ENCODE measurements at places on chromosomes 7 and 10.
A peak's percentile ranks its signal among the peaks of the same experiment; 100 is the strongest.

DNA sequence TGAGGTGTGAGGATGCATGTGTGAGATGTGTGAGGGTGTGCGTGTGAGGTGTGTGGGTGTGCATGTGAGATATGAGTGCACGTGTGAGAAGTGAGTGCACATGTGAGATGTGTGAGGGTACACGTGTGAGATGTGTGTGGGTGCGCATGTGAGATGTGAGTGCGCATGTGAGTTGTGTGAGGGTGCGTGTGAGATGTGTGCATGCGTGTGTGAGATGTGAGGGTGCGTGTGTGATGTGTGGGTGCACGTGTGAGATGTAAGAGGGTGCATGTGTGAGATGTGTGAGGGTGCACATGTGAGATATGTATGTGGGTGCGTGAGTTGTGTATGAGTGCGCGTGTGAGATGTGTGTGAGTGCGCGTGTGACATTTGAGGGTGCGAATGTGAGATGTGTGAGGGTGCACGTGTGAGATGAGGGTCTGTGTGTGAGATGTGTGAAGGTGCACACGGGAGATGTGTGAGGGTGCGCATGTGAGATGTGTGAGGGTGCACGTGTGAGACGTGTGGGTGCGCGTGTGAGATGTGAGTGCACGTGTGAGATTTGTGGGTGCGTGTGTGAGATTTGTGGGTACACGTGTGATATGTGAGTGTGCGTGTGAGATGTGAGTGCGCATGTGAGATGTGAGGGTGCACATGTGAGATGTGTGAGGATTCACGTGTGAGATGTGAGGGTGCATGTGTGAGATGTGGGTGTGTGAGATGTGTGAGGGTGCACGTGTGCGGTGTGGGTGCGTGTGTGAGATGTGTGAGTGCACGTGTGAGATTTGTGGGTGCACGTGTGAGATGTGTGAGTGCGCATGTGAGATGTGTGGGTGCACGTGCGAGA lies 30.5 kb downstream of the PPIF start:
- DNase-seq: no peak

DNA sequence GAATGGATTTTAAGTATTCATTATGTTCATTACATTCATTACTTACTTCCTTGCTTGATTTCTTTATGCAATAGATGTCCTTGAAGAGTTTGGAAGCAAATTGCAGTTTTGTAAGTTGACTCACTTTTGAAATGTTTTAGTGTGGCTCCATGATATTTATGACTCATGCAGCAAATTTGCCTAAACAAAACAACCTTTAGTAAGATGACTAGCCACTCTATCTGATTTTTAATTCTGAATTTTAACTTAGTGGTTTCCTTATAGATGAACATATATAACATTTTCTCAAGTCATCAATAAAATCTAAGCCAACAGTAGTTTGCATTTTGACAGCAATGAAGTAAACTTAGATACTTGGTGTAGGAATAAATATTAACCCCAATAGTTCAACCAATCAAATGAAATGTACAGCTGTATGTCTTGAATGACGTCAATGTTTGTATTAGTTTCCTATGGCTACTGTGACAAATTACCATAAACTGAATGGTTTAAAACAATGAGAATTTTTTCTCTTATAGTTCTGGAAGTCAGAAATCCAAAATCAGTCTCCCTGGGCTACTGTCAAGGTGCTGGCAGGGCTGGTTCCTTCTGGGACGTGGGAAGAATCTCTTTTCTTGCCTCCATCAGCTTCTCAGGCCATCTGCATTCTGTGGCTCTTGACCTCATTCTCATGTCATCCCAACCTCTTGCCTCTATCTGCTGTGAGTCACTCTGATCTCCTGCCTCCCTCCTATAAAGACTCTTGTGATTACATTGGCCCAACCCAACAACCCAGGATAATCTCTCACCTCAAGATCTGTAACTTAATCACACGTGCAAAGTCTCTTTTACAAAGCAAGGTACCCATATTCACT lies 73.4 kb downstream of the AHR start:
- DNase-seq: no peak

DNA sequence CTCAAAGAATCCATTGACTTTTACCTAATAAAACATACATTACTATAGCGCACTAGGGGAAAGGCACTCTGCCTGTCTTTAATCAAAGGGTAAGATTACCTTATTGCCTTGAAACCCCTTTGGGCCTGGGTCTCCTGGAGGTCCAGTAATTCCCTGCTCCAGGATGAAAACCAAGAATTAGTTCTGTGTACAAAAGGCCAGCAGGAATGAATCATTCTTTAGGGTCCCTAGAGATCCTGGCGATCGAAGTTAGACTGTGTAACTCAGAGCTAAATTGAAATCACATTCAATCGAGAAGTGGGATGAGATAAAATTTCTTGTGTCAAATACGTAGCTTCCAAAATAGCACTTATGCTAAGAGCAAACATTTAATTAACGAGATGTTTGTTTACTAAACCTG lies 29.8 kb downstream of the COL28A1 start:
- DNase-seq: no peak

DNA sequence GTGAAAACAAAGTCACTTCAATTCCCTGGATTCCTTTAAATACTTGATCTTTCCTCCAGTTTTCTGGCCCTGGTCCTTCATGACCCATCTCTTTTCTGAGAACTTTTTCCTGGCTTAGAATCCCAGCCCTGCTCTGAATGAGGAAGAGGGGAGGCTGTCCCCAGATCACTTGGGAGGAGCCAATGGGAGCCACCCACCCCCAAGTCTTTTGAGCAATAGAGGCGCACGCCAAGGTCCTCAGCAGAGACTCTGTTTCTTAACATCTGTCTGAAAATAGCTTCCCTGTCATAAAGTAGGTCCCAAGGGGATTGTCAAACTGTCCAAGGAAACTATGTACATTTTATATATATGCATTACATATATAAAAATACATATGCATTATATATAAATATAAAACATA lies 126.8 kb downstream of the ADRA2A start:
- DNase-seq: no peak

DNA sequence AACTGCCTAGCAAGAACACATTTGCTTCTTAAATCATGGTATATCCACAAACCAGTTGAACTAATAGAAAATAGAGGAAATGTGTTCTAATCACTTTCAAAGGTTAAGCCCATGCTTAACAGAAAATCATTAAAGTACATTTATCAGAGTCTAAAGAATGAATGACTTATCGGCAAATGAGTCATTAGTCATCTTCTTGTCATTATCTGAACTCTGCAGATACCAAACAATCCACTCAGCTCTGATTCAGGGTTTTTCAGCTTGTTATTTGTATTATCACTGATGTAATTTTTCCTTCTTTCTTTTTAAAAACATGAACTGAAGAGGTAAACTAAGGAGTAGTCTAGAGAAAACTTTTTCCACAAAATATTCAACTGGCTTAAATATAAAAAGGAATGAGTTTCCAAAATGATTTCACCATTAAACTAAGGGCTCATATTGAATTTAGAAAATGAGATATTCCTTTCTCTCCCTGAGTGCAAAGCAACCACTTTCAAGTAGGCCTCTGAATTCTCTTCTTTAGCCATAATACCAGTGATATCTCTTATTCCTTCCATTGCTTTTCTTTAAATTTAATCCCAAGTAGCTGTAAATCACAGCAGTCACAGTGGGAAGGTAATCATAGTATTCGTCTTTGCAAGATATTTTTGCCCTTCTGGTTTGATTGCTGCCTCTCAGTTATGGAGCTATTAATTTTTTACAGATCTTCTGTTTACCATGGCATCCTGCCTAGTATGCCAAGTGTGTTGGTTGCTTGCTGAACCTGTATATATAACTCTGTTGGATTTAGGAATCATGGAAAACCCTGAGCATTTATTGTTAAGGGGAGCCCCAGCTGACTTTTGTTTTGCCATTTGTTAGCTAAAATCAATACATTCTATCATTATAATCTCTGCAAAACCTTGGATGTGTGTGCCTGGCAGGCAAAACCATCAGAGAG lies 125.1 kb downstream of the THSD7A start:
- DNase-seq: no peak

GRCh38 chr10:130246113-130246512 lies 109.9 kb downstream of the GLRX3 start:
- DNase-seq: no peak

DNA sequence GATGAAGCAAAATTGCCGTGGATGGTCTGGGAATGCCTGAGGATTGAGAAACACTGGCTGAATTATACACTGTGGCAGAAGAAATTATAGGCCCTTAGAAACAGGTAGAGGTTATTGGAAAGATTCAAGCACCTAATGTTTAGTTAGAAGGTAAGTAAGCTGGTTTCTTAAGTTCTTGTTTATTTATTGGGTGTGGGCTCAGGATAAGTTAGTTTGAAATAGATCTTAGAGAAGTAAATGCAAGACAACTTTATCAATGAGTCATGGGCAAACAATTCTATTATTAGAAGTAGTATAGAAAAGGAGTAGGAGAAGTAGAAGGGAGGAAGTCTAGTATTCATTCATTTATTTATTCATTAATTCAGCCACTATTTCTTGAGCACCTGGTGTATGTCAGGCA lies 96.5 kb downstream of the KAT6B start:
- no peak for DNase-seq

GRCh38 chr10:24579906-24580305 lies 143.8 kb downstream of the ARHGAP21 start:
- DNase-seq: no peak

GRCh38 chr7:23410446-23411183 lies 59.7 kb downstream of the IGF2BP3 start:
- DNase-seq: no peak

GRCh38 chr10:24645784-24646183 lies 77.9 kb downstream of the ARHGAP21 start:
- no peak for DNase-seq

DNA sequence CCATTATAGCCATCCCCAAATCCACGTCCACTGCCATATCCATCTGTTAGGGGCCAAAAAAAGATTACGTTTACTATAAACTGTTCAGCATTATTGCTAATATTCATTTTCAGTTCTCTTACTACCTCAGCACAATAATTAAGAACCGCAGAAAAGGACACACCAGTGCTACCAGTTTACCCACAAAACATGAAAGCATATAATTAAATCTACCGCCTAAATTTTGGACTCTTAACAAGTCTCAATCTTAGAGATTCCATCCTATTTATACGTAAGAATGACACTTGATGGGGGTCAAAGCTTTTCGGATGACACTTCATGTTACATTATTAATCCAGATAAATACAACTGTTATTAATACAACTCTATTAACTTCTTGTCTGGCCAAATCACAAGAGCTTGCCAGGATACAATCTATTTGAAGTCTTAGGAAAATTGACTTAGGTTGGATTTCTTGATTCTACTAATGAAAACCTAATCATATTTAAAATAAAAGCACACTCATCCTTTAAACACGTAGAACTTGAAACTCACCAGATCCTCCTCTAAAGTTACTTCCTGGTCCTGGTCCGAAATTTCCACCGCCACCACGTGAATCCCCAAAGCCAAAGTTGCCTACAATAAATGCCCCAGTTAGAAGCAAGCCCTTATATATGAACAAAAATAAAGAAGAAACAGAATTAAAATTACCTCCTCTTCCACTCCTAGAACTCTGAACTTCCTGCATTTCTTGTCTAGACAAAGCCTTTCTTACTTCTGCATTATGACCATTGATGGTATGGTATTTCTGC lies 4.5 kb downstream of the HNRNPA2B1 start:
- no peak for DNase-seq

DNA sequence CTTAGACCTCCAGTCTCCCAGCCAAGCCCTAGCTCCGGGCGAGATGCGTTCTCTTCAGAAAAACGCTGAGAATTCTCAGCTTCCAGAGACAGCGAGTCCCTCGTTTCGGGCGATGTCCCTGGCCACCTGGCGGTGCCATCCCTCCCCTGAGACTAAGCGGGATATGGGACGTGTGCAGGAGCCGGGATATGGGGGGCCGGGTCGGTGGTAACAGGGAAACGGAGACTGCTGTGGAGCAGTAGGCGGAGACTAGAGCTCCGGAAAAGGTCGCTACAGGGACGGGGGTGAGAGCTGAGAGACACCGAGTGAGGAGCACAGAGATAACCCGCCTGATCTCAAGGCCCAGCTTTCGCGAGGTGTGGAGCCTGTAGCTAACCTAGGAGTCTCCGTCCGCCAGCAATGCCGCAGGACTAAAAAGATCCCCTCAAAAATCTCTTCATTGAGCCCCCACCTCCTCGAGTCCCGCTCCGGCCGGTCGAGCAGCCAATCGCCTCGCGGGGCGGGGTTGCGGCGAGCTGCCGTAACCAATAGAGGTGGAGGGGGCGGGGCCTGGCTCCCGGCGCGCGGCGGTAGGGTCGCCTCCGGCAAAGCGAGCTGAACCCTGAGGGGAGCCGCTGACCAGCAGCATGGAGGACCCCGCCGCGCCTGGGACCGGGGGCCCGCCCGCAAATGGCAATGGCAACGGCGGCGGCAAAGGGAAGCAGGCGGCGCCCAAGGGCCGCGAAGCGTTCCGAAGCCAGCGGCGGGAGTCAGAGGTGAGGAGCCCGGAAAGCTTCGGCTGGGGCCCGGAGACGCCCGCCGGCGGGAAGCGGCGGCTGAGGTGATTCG lies at the start of gene STRIP2:
STRIP2 (plus strand) TSS at position 586 of the 828 bp plus-strand sequence; CDS start at position 627, 41 bp downstream.
- DNase-seq: peak; percentile 93

GRCh38 chr7:41463770-41464470 lies 239.0 kb downstream of the INHBA start:
- DNase-seq: no peak

DNA sequence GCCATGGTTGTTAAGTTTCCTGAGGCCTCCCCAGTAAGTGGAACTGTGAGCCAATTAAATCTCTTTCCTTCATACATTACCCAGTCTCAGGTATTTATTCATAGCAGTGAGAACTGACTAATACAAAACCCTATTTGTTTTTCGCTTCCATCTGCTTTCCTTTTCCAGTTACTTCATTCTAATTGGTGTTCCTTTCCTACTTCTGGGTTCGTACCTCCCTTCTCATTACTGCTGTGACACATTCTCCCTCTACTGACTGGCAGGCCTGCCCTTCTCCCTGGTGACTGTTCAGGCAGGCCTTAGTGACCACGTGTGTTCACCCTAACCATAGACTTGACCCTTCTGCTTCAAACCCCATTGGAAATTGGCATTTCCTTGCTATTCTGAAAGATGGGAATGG lies 37.7 kb downstream of the MTURN start:
- DNase-seq: no peak

GRCh38 chr7:82167558-82168314 lies 275.8 kb downstream of the CACNA2D1 start:
- no peak for DNase-seq

DNA sequence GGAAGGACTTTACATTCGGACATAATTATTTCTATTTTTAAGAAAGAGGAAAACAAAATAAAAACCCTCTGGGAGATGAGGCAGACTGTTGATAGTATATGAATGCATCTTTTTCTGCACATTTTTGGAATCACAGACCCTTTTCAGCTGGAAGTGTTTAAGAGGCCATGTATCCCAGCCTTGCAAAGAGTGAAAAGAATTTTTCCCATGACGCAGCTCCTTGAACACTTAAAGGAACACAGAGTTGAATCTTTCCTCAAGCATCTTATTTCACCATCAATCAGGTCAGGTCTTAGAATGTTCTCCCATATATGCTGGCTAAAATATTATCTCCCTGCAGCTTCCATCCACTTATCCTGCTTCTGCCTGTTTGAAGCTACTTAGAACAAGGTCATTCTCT lies 45.9 kb upstream of the PAPSS2 start:
- no peak for DNase-seq

DNA sequence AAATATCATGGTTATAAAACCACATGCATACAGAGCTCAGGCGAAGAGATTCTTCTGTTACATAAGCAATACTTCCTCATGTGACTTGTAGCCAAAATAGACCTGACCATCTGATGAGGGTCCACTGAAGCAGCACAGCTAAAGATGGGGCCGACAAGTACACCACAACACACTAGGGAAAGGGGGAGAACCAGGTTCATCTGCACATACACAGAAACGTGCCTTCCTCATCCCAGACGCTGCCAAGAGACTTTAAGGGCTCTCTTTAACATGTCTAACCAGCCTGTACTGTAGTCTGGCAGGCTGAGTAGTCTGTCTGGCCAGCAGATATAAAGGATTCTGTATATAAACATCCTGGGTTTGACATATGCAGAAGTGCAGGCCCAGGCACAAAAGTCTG lies 30.3 kb downstream of the ERCC6 start:
- DNase-seq: no peak

All from naive thymus-derived CD8-positive, alpha-beta T cell (primary cell).